ENCODE measurements at places on chromosomes 11 and 22.

GRCh38 chr11:71505781-71506180, 21.3 kb upstream of the KRTAP5-7 start:
- no peak for DNase-seq

GRCh38 chr11:117833401-117833891, 8.9 kb upstream of the FXYD2 start:
- no peak for DNase-seq

DNA sequence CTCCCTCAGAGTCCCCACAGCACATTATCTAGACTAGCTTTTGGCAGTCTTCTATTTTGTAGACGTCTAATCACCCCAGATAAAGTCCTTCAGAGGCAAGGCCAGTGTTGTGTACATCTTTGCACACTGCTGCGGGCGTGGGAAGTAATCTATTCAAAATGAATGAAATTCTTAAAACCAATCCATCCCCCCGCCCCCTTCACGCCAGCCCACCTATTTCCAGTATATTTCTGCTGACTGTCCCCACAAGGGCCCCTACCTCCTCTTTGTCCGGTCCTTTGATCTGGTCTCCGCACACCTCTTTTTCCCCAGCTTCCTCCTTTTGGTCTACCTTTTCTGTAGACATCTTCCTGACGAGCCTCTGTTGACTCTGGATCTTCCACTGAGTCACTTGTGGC, 375 bp downstream of the BSCL2 start:
- no peak for DNase-seq

DNA sequence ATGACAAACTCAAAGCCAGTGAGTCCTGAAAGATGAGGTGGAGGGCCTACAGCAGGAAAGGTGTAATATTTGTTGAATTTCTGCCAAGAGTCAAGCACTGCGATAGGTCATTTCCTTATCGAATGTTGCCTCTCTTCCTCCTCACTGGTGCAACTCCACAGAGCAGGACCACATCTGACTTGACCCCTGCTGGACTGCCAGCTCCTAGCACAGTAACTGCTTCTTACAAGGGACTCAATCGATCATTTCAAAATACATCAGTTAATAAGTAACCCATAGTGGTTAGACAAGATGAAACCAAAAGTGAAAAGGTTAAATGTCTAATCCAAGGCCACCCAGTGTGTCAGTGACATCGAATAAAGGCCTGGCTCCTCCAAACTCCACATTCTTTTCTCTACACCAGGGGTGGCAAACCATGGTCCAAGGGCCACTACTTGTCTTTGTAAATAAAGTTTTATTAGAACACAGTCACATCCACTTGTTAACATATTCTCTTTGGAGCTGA, 98.5 kb upstream of the CSNK2A3 start:
- no peak for DNase-seq

- DNase-seq = no peak
Observed at GRCh38 chr22:24952837-24953383, 394 bp downstream of the KIAA1671 start.

- DNase-seq = no peak
Observed at GRCh38 chr22:38163844-38164550, 17.6 kb downstream of the PLA2G6 start.

All from stimulated activated CD4-positive, alpha-beta T cell treated with anti-CD3 and anti-CD28 coated beads, TNF-alpha, amount 100 ng/mL, for 1 hour (primary cell).